Fibroblast of lung (primary cell): ENCODE measurements at places on chromosomes 6 and 20. TPM values are rescaled to one million over a fixed set of nuclear protein-coding genes. Genes with fewer than 3 reads are reported as not detected.

Gene KCNK5
- total RNA-seq: under 0.01 and 0.26 TPM in 2 replicates

Gene ADGRB3
- 0.33 and 0.77 TPM in 2 replicates for total RNA-seq

Gene GLP1R
- not detected in 2 replicates for total RNA-seq

Gene IRF4
- total RNA-seq: under 0.01 TPM in 2 replicates

Gene TBX18
- total RNA-seq: 0.33 and 0.77 TPM in 2 replicates

Gene CLVS2
- under 0.01 TPM in 1 of 2 replicates, not detected in the other for total RNA-seq

Gene ERVFRD-1
- not detected in 2 replicates for total RNA-seq

Gene LAMA2
- 57.8 and 67.5 TPM in 2 replicates for total RNA-seq

Gene RIMS1
- 2.3 and 3.9 TPM in 2 replicates for total RNA-seq

Gene PRDM1
- total RNA-seq: 2.3 and 5.4 TPM in 2 replicates

Gene VWA7
- under 0.01 and 0.66 TPM in 2 replicates for total RNA-seq

Gene SLC22A2
- not detected in 2 replicates for total RNA-seq

Gene CTSZ
- 128 and 250 TPM in 2 replicates for total RNA-seq

Gene RSPH4A
- under 0.01 and 0.17 TPM in 2 replicates for total RNA-seq

Gene PPP2R5D
- total RNA-seq: 20.0 and 27.1 TPM in 2 replicates

Gene RAET1E
- total RNA-seq: 0.51 and 1.5 TPM in 2 replicates

Gene PSORS1C1
- 0.66 and 1.8 TPM in 2 replicates for total RNA-seq

Gene VNN1
- not detected in 2 replicates for total RNA-seq

Gene COL9A1
- not detected in 2 replicates for total RNA-seq

Gene B3GAT2
- total RNA-seq: not detected in 2 replicates

Gene ENPP5
- total RNA-seq: 2.3 and 2.5 TPM in 2 replicates

Gene ADGB
- total RNA-seq: not detected in 2 replicates

Gene EPHA7
- total RNA-seq: under 0.01 TPM in 1 of 2 replicates, not detected in the other

Gene BRPF3
- 9.8 and 10.6 TPM in 2 replicates for total RNA-seq

Gene FAXC
- total RNA-seq: 0.17 and 0.51 TPM in 2 replicates

Gene ECT2L
- under 0.01 and 0.17 TPM in 2 replicates for total RNA-seq

Gene NOTCH4
- 0.77 and 0.99 TPM in 2 replicates for total RNA-seq
